DMS79 (cell line): ENCODE measurements at places on chromosomes 1 and 21.

DNA sequence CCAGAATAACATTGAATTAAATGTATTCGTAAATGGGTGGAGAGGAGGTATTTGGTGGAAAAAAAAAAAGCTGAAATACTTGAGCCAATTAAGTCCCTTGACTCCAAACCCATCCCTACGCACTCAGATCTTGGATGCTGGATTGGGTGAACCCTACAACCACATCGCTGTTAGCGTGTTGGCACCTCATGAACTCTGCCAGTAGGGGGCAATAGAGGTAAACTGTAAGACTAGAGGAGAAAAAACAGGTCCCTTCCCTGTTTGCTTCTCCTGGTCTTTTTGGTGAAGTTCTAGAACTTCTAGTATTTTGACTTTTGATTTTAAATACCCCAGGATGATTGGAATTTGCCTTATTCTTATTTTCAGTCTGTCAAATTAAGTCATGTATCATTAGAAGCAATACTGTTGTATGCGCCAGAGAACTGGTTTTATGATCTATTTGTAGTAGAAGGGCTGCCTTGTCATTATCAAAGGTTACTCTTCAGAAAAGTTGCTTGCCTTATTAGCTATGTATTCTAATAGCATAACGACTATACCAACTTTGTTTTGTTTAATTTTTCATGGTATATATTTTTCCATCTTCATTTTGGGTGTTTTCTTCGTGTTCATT lies 1.9 kb upstream of the OR13G1 start:
- DNase-seq: no peak

GRCh38 chr1:200625381-200625824 lies 4.9 kb upstream of the KIF14 start:
- DNase-seq: no peak

- DNase-seq: no peak
These were observed 62.4 kb downstream of the ERI3 start for GRCh38 chr1:44292651-44293050.

DNA sequence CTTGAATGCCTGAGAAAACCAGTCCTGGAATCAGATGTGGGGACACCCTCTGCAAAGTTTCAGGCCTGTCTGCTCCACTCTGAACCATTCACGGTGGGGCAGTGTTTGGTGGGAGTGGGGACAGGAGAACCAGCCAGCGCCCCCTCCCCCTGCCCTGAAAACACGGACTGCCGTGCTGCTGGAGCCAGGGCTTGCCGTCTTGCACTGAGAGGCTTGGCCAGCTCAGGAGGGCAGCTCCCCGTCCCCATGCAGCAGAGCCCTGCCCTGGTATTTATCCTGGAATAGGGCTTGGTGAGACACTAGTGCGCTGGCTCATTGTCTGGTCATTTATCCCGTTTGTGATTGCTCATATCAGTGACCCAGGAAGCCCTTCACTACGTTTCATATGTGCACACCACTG lies 3.9 kb downstream of the S100B start:
- no peak for DNase-seq

- no peak for DNase-seq
These were observed 726 bp upstream of the CYB5R1 start for GRCh38 chr1:202967684-202968281.

DNA sequence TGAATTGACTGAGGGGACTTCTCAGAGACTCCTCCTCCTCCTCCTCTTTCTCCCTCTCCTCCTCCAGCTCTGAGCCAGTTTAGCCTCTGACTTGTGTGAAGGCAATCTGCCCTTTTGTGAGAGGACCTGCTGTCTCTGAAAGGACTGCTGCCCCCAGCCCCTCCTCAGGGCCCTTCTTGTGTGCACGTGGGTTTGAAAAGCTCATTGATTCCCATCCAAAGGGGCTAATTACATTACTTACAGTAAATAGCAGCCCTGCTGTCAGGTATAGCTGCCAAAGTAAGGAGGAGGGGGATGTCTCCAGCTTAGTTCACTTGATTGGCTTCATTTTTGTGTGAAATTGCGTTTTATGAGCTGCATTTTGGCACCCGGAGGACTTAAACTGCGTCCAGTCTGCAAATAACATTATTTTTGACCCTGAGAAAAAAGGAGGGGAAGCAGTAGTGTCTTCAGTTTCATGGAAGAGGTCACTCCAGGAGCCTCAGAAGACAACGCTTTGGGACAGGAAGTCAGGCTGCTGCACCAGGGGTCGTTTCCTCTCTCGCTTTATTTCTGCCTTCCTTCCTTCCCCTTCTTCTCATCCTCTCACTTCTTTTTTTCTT lies 1.8 kb upstream of the LHX9 start:
- DNase-seq: no peak

GRCh38 chr1:226073184-226073950 lies 10.9 kb downstream of the H3-3A start:
- DNase-seq: no peak

DNA sequence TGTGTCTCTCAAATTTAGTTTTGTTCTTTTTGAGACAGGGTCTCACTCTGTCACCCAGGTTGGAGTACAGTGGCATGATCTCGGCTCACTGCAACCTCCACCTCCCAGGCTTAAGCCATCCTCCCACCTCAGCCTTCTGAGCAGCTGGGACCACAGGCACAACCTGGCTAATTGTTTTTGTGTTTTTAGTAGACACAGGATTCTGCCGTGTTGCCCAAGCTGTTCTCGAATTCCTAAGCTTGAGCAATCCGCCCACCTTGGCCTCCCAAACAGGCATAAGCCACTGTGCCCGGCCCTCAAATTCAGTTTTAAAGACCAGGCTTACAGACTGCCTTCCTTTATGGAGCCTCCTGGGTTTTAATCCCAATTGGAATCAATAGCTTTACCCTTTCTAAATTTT lies 83.7 kb upstream of the SELENON start:
- no peak for DNase-seq

DNA sequence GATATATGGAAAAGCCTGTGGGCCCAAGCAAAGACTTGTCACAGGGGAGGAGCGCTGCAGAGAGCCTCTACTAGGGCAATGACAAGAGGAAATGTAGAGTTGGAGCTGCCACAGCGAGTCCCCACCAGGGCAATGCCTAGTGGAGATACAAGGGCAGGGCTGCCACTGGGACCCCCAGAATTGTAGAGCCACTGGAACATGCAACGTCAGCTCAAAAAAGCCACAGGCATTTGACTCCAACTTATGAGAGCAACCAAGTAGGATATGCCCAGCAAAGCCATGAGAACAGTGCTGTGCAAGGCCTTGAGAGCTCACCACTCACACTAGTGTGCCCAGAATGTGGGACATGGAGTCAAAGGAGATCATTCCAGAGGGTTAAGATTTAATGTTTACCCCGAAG lies 63.7 kb upstream of the CAMK1G start:
- DNase-seq: no peak

DNA sequence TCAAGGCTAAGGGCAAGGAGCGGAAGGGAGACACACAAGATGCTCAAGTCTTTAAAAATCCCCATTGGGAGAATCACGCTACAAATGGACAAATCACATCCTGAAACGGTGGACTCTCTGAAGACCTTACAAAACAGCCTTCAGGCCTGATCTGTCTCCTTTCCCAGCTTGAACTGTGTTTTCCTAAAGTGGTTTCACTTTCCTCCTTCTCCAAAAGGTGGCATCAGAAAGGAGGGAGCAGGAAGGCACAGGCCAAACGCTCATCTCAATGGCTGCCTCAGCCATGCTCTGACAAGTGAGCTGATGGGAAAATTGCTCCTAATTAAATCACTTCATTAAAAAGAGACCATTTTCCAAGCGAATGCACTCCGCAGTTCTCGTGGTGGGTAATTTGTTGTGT lies 47.7 kb downstream of the UTP25 start:
- DNase-seq: peak; percentile 75

- no peak for DNase-seq
These were observed 1.5 kb downstream of the RGS2 start for GRCh38 chr1:192810253-192810880.

DNA sequence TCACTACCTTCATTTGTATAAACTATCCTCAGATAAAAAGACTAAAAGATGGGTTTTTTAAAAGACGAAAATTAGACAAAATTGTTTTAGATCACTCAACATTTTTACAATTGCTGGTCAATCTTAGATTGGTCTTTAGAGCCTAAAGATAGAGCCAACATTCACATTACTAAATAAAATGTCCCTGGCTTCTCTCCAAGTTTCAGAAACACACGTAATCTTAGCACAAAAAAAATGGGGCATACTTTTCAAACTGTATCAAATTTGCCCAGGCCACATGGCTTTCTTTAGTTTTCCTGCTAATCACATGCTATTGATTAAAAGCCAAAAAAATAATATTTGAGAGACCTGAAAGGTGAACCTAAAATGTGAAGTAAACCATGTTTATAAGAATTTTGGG lies 288.1 kb downstream of the DPYD start:
- no peak for DNase-seq

DNA sequence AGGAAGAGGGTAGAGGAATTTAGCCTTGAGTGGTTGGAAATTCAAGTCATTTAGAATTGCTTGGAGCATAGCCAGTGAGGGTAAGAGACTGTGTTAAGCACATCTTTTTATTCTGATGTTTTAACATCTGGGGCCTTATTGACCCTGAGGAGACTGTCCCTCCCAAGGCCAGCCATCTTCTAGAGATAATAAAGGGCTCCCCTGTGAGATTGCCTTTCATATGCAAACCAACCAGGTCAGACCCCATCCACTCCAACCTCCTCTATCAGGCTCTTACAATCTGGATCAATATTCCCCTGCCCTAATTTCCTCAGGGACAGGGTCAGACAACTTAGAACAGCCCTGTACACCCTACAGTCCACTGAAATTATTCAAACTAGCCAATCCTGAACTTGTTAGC lies 93.8 kb downstream of the ATP1B1 start:
- DNase-seq: no peak

GRCh38 chr1:21082073-21082472 lies 94.6 kb downstream of the EIF4G3 start:
- no peak for DNase-seq

- DNase-seq: no peak
These were observed 123.4 kb downstream of the POU2F1 start for GRCh38 chr1:167344112-167344511.

DNA sequence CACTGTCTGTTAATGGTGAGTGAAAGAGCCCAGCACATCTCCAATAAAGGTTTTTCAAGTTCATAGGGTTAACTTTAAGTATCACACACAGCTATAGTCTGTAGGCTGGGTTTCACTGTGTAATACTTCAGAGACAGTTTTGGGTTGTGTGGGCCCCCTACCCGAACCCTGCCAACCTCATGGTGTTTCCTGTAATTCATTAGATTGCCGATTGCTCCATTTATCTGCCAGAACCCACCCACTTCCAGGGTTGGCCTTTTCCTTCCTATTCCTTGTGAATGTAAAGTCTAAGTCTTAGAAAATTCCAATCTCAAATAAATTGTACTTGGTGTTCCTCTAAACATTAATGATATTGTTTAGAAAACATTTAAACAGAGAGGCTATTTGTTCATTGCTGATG lies 43.6 kb downstream of the CTTNBP2NL start:
- DNase-seq: no peak

DNA sequence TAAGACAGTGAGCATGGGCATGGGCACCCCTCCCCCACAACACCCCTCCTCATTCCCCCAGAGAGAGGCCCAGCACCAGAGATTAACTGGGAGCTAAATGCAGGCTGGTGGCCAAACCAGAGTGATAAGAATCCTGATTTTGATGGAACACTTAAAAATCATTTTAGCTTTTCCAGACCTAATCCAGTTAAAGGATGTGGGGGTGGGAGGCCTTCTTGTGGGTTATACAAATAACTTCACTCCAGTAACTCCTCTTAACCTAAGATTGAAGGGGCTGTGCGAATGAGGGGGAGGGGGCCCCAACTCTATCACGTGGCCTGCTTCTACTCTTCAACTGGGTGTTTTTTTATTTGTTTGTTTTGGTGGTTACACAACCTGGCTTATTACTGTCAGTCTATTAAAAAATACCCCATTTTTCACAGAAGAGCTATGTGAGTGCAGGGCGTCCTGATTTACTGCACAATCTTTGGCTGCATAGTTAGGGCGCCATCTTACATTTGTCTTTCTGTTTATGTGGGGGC lies 398.1 kb upstream of the LYPLAL1 start:
- DNase-seq: no peak

GRCh38 chr1:202802998-202803932 lies 5.0 kb downstream of the KDM5B start:
- no peak for DNase-seq

GRCh38 chr1:43540653-43541071 lies 10.0 kb downstream of the PTPRF start:
- no peak for DNase-seq

DNA sequence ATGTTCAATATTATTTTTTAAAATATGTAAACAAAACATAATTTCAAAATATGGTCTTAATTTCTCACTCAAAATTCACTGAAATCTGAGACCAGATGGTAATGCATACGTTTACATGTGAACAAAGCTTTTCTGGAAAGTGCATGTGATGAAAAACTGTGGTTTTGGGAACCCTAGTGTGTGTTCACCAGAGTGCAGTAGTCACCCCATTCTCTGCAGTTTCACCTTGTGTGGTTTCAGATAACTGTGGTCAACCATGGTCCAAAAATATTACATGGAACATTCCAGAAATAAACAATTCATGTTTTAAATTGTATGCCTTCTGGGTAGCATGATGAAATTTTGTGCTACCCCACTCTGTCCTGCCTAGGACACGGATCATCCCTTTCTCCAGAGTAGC lies 2021.9 kb downstream of the MRPL39 start:
- DNase-seq: no peak

GRCh38 chr1:180311011-180311730 lies 81.1 kb downstream of the LHX4 start:
- no peak for DNase-seq

DNA sequence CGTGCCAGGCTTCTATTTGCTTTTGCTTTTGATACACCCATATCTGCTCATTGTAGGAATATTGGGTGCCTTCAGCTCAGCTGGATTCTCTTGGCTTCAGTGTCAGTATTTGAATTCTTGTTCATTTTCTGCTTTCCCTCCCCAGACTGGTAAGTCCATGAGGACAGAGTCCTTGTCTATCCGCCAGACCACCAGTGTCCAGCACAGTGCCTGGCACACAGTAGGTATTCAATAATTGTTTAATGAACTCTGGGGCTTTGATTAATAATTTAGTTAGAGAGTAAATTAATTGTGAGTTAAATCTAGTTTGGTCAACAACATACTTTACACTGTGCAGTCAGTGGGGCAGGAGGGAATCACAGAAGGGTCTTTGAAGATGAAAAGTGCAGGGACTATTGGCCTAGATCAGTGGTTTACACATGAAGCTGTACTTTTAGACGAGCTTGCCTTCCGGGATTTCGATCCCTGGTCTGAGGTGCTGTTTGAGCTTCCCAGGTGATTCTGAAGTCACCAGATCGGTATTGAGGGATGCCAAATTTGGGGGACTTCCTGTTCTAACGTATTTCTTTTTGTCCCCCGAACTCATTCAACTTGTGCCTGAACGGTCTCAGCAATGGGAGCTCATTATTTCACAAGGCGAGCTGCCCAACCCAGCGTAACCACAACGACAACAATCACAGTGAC lies 119.1 kb upstream of the JUN start:
- DNase-seq: no peak
